ENCODE measurements at places on chromosomes 3 and 15. TPM values are rescaled to one million over a fixed set of nuclear protein-coding genes. Genes with fewer than 3 reads are reported as not detected.
A peak's percentile ranks its signal among the peaks of the same experiment; 100 is the strongest.

ZNF502 gene
- 0.58 TPM for total RNA-seq

GRCh38 chr3:1576047-1576446, 483.2 kb downstream of the CNTN6 start:
- H3K36me3 ChIP-seq = no peaks in the 10 kb centered on the region
- no peak overlapping the region for H3K4me3 ChIP-seq
- H3K27me3 ChIP-seq = no peaks in the 10 kb centered on the region
- peaks cover 5% of the 10 kb centered on the region for H3K4me1 ChIP-seq
- no peak for DNase-seq

- no peaks in the 10 kb centered on the region for H3K36me3 ChIP-seq
- H3K4me3 ChIP-seq = no peak overlapping the region
- DNase-seq = no peak
- H3K27ac ChIP-seq = no peak overlapping the region
Observed at GRCh38 chr3:16066975-16067374, 107.5 kb upstream of the GALNT15 start.

DNA sequence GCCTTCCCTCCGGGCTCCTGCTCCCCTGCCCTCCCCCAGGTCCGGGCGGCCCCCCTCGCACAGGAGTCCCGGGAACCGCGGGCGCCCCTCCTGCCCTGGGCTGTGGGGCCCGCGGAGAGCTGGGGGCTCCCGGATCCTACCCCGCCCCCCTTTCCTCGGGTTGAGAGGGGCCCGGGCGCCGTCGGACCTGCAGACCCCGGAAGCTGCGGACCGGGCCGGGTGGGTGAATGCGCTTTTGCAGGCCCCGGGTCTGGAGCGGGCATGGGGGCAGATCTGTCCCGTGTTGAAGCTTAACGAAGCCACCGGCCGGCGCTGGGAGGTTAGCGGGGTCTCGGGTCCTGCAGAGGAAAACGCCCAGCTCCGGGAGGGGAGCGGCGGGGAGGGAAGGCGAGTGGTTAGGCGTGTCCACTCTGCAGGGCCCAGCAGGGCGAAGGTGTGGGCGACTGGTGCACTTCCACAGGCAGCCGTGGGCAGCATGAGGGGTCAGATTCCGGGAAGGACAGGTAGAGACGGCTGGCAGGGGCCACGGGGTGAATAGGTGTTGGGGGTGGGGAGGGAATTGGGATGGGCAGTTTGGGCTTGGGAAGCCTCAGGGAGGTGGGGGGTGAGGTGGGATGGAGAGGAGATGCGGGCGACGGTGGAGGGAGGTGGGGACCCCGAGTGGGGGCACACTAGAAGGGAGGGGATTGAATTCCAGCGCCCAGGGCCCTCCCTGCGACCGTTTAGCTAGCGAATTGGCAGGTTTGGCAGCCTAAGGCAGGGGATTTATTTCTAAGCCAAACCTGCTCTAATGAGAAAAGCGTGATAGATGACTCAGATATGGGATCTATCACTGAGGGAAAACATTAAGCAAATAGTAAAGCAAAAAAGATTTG, 635 bp downstream of the CD276 start:
- H3K27me3 ChIP-seq = peaks cover 23% of the 10 kb centered on the region
- H3K36me3 ChIP-seq = no peaks in the 10 kb centered on the region
- H3K27ac ChIP-seq = peak overlapping the region; percentile 83
- peaks cover 51% of the 10 kb centered on the region for H3K4me1 ChIP-seq
- DNase-seq = peak; percentile 38

- H3K4me1 ChIP-seq = peaks cover 69% of the 10 kb centered on the region
- H3K27me3 ChIP-seq = no peaks in the 10 kb centered on the region
- peaks cover 4% of the 10 kb centered on the region for H3K36me3 ChIP-seq
- H3K4me3 ChIP-seq = no peak overlapping the region
- peak; percentile 96 for DNase-seq
- no peak overlapping the region for H3K27ac ChIP-seq
Observed at GRCh38 chr3:123660900-123661299, 76.0 kb upstream of the HACD2 start.

GRCh38 chr3:13623101-13623654, 74.3 kb downstream of the FBLN2 start:
- DNase-seq = peak; percentile 80
- H3K4me1 ChIP-seq = peaks cover 8% of the 10 kb centered on the region
- H3K4me3 ChIP-seq = no peak overlapping the region
- H3K27ac ChIP-seq = no peak overlapping the region
- no peaks in the 10 kb centered on the region for H3K27me3 ChIP-seq

MUC13 gene
- 16.5 TPM for total RNA-seq

GRCh38 chr3:120272286-120272685, 12.7 kb downstream of the GPR156 start:
- H3K27ac ChIP-seq = no peak overlapping the region
- no peaks in the 10 kb centered on the region for H3K27me3 ChIP-seq
- DNase-seq = no peak
- H3K4me1 ChIP-seq = peaks cover 11% of the 10 kb centered on the region

- no peak overlapping the region for H3K27ac ChIP-seq
- DNase-seq = no peak
- no peaks in the 10 kb centered on the region for H3K27me3 ChIP-seq
- H3K4me1 ChIP-seq = peaks cover 4% of the 10 kb centered on the region
- no peak overlapping the region for H3K4me3 ChIP-seq
Observed at GRCh38 chr3:177424521-177424920, 227.2 kb upstream of the TBL1XR1 start.

GCSAM gene
- total RNA-seq = not detected

DNA sequence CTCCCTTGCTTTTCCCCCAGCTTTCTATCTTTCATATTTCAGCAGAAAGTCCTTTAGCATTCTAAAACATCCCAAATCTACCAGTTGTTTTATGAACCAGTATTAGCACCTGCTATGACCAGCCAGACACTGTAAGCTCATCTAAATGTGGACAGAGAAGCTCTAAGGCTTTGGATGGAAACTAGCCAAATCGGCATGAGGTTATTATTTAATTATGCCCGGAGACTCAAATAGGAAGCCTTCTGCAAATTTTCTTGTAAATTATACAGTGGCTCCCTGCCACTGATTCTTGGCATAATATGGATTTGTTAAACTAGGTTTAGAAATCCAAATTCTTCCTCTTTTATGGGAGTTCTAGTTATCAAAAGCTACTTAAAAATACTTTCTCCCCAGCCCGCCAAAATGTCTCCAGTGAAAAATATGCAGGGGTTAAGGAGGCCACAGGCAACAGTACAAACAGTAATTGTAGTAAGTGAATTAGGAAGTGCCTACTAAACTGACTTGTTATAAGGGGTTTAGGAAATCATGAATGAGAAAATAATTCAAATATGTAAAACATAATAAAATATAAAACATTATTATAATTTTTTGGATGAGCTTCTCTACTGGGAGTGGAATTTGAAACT, 15.4 kb downstream of the MYH15 start:
- no peaks in the 10 kb centered on the region for H3K4me1 ChIP-seq
- H3K36me3 ChIP-seq = no peaks in the 10 kb centered on the region

GRCh38 chr3:131755380-131755779, 252.6 kb upstream of the MRPL3 start:
- H3K27me3 ChIP-seq = no peaks in the 10 kb centered on the region
- no peaks in the 10 kb centered on the region for H3K4me1 ChIP-seq
- H3K4me3 ChIP-seq = no peak overlapping the region
- H3K27ac ChIP-seq = no peak overlapping the region
- DNase-seq = no peak
- H3K36me3 ChIP-seq = no peaks in the 10 kb centered on the region

DNA sequence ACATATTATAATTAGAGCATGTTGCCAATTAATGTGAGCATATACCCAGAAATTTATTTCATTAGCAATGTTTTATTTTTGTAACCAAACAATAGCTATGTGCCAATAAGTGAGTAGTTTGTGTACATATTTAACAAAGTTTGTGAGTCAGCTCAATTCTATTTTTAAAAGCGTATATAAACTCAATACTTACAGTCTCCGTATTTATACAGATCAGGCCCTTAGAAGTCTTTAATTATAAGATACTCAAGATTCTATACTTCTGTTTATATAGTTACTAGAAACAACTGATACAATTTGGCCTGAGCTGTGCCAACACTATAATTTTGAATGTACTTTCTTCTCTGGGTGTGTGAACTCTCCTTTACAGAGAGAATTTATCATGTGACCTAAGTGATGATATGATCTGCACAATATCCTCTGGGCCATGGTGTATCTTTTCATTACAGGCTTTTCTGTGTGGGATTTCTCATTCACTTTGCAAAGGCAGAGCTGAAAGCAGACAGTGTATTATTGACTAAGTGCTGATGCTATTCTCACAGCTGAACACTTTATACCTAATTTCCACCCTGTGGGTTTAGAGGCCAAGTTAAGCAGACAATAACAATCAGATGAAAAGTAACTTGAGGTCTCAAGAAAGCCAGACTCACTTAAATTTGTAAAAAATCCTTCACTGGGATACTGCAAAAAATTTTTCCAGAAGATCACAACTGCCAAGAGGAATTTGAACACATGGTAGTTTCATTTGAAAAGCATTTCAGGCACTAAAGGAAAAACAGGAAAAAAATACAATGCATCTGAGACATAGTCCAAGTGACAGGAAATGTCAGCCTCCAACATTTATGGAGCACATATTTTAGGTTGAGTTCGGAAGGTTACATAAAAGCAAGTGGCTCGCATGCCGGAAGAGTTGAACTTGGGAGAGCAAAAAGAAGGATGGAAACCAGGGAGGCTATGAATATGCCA, 277.9 kb upstream of the SEMA6D start:
- no peaks in the 10 kb centered on the region for H3K36me3 ChIP-seq
- H3K4me1 ChIP-seq = no peaks in the 10 kb centered on the region
- H3K27me3 ChIP-seq = no peaks in the 10 kb centered on the region
- no peak for DNase-seq
- no peak overlapping the region for H3K27ac ChIP-seq

Measured in stomach (tissue), 19 donors.